ENCODE measurements at places on chromosomes 12 and 14. TPM values are rescaled to one million over a fixed set of nuclear protein-coding genes. Genes with fewer than 3 reads are reported as not detected.

The ADAMTS20 gene
- total RNA-seq: 8.7 TPM

DNA sequence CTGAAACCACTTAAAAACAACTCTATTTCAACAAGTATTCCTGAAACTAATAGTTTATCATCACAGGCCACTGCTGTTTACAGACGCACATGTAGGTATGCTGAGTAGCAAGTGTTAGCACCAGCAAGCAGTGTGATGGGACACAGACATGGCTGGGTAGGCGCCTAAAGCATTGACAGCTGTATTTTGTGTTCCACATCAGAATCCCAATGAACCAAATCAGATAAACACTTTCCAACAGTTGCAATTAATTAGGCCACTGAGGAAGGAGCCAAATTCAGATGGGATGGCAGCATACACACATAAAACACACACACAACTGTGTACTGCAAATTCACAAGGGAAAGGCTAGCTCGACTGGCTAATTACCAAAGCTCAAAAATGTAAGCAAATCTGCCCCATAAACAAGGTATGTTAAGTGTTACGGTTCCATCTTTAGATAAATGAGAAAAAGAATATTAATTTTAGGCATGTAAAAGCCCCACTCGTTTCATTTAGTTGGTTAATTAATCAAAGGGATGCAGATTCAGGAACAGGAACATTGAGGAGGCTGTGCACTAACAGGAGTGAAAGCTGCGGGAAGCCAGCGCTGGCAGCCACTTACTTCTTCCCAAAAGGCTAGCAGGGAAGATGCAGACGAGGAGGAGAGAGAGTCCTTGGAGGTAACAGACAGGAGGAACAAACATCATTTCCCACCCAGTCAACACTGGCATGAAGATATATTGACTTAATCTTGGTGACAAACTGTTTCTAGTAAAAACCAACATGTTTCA, 33.4 kb downstream of the AMN start:
- no peak for DNase-seq

The C1S gene
- 5.0 TPM for total RNA-seq

The KRT6A gene
- not detected for total RNA-seq

DNA sequence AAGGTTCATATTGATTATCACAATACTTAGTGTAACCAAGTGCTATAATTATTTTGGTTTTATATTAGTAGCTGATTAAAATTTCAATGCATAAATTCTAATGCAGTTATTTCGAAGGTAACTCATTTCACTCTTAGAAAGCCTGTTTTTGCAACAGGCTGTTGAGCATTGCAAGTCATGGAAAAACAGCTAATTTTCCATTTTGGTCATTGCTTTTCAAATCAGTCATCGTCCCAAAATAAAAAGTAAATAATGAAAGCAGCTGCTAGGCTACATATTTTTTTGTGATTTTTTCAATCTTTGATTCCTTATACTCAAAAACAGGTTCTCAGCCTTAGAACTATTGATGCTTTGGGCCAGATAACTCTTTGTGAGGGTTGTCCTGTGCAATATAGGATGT, 22.9 kb downstream of the VEZT start:
- DNase-seq: no peak

The PPP2R3C gene
- 35.9 TPM for total RNA-seq

- peak; percentile 17 for DNase-seq
These were observed 383.0 kb downstream of the PCNX1 start for GRCh38 chr14:71290301-71290700.

GRCh38 chr12:83114966-83115365, 428.3 kb downstream of the TMTC2 start:
- DNase-seq: no peak

The IL26 gene
- not detected for total RNA-seq

The TCL1B gene
- 5.5 TPM for total RNA-seq

GRCh38 chr12:18192119-18192518, 69.2 kb upstream of the PIK3C2G start:
- DNase-seq: peak; percentile 6

- no peak for DNase-seq
These were observed 17.1 kb upstream of the KITLG start for GRCh38 chr12:88597365-88597764.

The PTGDR gene
- 0.23 TPM for total RNA-seq

- DNase-seq: no peak
These were observed 64.5 kb downstream of the TESC start for GRCh38 chr12:117034701-117035151.

DNA sequence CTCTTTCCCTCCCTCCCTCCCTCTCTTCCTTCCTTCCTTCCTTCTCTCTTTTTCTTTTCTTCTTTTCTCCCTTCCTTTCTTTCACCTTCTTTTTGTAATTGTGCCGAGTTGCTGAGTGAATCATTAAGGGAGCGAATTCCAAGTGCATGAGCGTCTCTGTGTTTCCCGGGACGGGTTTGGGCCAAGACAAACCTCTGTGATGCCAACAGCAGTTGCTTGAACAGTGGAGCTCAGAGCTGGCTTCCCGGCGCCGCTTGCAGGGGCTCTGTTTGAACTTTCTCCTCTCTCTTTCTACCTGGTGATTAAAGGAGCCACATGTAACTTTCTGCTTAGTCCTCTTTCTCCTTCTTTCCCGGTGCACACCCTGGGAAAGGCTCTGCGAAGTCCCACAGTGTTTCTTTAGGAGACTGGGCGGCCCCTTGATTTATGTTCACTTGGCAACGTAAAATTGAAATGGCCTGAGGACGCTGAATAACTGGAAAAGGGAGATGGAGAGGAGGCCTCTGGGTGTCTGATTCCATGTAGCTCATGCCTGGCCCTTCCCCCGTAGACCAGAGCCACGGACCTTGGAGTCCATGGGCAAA, 33.7 kb upstream of the MAP1LC3B2 start:
- peak; percentile 70 for DNase-seq

DNA sequence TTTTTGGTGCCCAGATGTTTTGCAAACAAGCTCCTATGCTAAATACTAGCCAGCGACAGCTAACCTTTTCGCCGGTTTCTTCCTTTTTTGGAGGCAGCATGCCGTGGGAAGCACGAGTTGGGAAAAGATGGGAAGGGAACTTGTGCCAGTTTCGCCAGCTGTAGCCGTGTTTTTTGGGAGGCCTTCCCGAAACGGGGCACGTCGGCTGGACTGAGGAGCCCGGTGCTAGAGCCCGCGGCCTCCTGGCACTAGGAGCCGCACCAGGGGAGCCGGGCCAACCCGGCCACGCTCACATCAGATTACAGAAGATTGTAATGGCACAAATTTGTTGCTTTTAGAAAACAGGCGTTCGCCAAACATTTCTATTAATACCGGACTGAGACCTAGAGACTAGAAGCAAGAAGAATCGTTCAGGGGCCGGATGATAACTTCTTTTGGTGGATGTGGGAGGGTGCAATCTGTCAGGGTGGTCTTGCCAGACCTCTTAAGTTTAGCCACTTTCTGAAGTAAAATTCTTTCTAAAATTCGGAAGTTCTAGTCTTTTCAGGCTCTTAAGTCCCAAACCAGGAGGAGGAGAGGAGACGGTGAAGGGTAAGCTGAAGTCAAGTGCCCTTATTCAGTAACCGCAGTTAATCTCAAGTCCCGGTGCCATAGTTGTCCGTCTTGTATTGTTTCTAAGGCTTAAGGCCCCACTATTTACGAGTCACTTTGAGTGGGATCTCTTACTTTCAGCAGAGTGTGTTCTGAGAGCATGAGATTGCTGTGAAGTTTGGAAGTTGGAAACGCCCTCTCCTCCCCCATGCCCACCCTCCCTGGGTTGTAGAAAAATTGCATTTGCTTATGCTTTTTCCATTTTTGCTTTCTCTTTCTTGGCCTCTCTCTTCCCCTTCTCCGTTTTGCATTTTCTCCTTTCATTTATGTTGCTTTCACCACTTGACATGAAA, 1.3 kb downstream of the RASSF3 start:
- no peak for DNase-seq

DNA sequence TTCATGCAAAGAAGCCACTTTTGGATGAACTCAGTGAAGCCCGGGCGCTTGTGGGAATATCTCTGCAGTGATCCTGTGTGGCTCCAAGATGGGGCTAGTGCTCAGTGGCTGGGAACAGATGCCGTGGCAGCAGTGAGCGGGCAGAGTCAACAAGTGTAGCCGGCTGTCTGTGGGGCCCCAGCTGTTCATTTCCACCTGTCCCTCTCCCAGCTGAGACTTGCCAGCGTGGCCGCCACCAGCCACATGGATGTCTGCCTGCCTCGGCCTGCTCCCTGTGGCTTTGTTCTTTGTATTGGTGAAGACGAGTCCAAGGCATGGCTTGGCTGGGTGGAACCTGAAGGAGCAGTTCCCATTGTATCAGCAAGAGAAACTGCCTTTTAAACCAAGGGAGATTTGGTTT, 77.3 kb downstream of the NOS1 start:
- no peak for DNase-seq

The KHNYN gene
- total RNA-seq: 28.1 TPM

The ADIPOR2 gene
- 36.2 TPM for total RNA-seq

The TMEM132C gene
- 0.04 TPM for total RNA-seq

- DNase-seq: no peak
These were observed 8.6 kb downstream of the TECPR2 start for GRCh38 chr14:102371361-102371760.

GRCh38 chr12:127162902-127163301, 1104.1 kb upstream of the TMEM132C start:
- no peak for DNase-seq

The C1QL4 gene
- 0.12 TPM for total RNA-seq

The CPNE6 gene
- not detected for total RNA-seq

GRCh38 chr12:117334855-117335587, 26.4 kb downstream of the NOS1 start:
- DNase-seq: no peak

The FGF6 gene
- not detected for total RNA-seq

The CYP46A1 gene
- 0.59 TPM for total RNA-seq

- DNase-seq: peak; percentile 18
These were observed 130.2 kb downstream of the SLC38A6 start for GRCh38 chr14:61111209-61111665.

GRCh38 chr14:53969326-53969725, 12.7 kb upstream of the BMP4 start:
- no peak for DNase-seq

GRCh38 chr14:53882684-53883083, 73.9 kb downstream of the BMP4 start:
- DNase-seq: no peak

The RHOJ gene
- not detected for total RNA-seq

The HAL gene
- total RNA-seq: not detected

The STAC3 gene
- total RNA-seq: 3.0 TPM

GRCh38 chr12:114334395-114334794, 71.5 kb downstream of the TBX5 start:
- no peak for DNase-seq

The NUP37 gene
- 105 TPM for total RNA-seq

- peak; percentile 97 for DNase-seq
These were observed 7.7 kb downstream of the UBC start for GRCh38 chr12:124906606-124907261.

- no peak for DNase-seq
These were observed 50.2 kb upstream of the ELK3 start for GRCh38 chr12:96143827-96144565.

Data from GM23338 (cell line).